ENCODE measurements at places on chromosomes 7 and 10.

DNA sequence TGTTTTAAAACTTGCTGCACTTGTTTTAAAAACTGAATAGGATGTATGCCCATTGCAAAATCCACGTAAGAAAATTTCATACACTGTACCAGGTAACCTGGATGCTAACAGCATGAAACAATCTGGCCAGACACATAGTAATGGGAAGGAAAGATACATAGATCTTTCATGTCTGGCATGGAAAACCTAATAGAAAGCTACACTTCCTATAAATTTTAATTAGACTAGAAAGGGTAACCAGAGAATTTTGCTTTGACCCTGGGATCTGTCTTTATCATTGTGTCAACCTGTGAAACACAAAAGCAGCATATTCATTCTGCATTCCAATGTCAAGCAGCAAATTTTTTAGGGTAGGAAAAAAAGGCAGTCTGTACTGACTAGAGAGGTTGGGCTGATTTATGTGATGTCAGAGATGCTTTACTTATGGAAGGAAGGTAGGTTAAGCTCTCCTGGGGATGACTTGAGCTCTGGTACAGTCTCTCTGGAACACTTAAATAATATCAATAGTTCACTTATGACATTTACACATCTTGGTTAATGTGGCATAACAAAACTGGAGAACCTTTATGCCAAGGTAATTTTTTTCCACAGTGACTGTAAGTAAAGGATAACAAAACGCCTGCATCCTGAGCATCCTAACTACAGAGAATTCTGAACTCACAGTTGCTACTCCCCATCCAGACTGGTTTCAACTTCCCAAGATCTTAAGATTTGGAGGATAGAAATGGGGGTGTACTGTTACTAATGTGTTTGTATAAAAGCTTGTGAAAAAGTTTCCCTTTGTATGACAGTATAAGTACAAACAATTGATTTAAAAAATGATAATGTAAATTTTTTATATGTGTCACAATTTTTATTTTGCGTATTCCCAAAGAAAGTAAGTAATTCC is 44.7 kb downstream of the DOCK4 start:
- no peak for DNase-seq

DNA sequence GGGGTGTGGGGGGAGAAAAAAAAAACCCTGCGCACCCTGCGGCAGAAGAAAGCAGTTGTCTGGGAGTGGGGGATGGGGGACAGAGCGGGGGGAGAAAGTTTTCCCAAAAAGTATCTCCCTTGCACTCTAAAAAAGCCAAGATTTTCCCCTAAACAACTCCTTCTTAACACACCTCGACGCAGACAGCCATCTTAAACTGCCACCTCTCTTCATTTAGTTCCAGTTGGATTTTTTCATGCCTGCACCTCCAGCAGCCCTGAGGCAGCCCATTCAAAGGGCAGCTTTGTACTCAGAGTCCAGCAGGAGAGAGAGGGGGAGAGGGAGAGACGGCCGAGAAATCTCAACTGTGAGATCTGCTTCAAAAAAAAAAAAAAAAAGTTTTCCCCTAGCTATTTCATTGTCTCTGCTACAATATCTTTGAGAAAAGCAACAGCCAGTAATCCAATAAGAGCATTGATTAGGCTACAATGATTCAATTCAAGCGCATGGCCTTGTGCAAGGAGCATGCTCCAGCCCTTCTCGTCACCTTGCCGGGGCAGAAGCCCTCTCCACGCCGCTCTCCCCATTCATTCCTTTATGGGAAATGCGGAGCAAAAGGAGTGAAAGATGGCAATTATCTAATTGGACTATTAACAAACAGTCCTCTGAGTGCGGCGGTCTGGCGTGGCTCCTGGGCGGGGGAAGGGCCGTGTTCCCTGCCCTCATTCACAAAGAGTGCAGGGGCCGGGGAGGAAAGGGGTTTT is 939 bp upstream of the VAX1 start:
- DNase-seq = no peak

DNA sequence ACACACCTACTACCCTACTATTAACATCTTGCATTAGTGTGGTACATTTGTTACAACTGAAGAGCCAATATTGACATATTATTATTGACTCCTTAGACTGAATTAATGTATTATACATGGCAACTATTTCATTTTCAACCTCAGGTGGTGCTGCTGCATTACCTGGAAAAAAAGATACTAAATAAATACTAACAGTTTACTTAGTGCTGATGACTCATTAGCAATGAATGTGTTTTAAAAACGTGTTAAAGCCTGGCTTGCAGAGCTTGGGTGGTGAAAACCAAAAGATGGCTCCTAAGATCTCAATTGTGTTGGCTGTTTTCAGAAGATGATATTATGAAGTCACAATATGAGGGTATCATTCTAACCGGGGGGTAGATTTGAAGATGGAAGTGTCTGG is 34.8 kb downstream of the CFAP43 start:
- no peak for DNase-seq

DNA sequence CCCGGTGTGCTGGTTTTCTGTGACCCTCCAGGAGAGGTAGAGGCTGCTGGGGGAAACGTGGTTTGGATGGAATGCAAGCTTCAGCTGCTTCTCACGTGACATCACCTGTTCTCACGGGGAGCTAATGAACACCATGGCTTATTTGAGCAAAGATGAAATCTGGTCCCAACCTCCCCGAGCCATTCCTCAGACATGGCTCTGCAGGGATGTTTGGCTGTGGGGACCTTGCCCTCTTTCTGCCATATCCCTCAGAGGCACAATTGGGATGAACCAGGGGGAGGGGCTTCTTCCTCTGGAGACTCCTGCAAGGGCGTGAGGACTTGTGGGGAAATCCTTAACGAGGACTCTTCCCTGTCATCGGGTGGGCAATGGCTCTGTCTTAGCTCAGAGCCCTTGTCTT is 236.8 kb downstream of the TCERG1L start:
- no peak for DNase-seq

DNA sequence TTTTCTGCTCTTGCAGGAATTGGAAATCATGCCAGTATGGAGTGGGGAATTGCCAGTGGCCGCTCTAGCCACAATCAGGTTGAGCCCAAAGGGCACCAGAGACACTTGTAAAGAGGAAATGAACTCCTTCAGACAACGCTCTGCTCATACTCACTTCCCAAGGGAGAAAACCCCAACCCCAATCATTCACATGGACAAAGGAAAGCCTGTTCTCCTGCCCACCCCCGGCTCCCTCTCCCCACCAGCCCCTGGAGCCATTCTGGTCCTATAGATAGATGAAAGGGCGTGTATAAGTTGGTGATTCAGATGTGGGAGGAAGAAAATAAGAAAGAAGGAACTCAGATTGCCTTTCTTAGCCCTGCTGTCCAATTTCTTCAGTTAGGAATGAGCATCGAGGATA is 57.4 kb downstream of the GFRA1 start:
- DNase-seq = no peak

GRCh38 chr7:140517546-140518369 is 38.5 kb upstream of the MKRN1 start:
- DNase-seq = peak; percentile 55

DNA sequence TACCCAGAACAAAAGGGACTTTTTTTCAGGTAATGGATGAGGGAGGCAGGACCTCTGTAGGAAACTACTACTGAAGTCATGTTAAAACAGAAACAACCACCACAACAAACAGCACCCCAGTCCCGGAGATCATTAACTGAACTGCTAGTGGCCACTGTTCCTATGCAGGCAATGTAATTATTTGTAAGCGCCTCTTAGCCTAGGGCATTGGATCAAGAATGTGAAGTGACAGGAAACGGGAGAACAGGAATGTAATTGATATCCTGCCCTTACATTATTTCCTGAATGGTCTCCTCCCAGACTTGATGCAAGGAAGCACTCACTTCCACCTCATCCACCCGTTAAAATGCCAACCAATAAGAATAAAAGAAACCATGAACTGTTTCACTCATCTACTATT is 16.7 kb upstream of the GAD2 start:
- no peak for DNase-seq

- no peak for DNase-seq
Observed at GRCh38 chr7:124912972-124913371, 16.7 kb downstream of the POT1 start.

DNA sequence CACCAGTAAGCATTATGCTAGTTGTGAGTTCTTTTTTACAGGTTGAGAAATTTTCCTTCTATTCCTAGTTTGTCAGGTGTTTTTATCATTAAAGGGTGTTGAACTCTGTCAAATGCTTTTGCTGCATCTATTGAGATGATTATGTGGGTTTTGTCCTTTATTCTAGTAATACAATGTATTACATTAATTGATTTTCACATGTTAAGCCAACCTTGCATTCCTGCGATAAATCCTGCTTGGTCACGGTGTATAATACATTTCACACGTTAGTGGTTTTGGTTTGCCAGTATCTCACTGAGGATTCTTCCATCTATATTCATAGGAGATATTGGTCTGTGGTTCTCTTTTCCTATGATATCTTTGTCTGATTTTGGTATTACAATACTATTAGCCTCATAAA is 136.0 kb downstream of the UBE2H start:
- DNase-seq = no peak

DNA sequence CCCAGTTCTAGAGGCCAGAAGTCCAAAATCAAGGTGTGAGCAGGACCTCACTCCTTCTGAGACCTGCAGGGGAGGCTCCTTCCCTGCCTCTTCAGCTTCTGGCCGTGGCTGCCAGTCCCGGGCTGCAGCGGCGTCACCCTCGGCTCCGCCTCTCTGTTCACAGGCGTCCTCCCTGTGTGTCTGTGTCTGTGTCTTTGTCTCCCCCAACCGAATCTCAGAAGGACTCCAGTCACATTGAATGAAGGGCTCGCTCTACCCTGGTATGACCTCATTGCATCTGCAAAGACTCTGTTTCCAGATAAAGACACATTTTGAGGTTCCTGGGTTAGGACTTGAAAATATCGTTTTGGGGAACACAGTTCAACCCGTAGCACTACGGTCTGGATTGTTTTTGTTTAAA is 33.1 kb upstream of the GALNT11 start:
- DNase-seq = peak; percentile 53

- no peak for DNase-seq
Observed at GRCh38 chr7:143439866-143440265, 3.4 kb upstream of the TAS2R60 start.

GRCh38 chr10:93254180-93254853 is 180.6 kb downstream of the CYP26A1 start:
- DNase-seq = no peak

DNA sequence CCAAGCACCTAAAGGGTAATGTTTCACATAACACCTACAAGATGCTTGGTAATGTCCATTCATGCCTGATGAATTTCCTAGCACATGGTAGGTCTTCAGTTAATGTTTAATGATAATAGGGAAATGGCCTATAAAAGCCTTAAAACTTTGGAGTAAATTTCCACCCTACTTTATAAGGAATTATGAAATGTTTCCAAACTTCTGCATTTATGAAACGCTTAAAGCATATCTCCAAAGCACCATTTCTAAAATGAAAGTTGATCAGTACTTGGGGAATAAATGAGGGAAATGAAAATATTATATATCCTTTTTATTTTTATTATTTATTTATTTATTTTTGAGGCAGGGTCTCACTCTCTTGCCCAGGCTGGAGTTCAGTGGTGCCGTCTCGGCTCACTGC is 51.8 kb downstream of the INPP5F start:
- no peak for DNase-seq

- no peak for DNase-seq
Observed at GRCh38 chr10:5971886-5972285, 5.5 kb downstream of the IL15RA start.

DNA sequence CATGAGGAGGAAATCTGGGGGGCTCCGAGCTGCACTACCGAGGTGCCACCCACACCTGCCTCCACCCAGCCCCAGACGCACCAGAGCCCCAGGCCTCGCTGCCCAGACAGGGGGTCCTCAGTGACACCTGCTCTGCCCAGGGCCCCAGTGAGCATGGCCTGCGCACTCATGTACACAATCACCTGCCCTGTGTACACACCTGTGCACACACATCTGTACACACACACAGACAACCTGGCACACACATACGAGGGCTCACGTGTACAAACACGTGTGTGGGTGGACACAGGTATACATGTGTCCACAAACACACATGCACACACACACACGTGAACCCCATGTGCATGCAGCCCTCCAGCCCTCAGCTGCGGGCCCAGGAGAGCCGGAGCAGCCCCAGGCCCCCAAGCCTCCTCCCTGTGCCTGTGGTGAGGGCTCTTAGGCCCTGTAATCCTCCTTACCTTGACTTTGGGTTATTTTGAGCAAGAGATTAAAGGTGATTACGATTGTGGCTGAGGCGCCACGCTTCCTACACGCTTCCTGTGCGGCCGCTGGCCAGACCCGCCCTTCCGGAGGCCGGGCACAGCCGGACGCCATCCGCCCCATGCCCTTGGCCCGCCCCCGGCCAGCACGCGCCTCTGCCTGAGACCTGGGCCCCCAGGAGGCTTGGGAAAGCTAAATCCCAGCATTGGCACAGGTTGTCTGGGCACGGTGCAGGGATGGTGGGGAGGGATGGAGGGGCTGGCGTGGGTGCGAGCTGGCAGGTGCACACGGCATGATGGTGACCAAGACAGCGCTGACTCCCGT is 71.9 kb downstream of the ELFN1 start:
- DNase-seq = peak; percentile 20

DNA sequence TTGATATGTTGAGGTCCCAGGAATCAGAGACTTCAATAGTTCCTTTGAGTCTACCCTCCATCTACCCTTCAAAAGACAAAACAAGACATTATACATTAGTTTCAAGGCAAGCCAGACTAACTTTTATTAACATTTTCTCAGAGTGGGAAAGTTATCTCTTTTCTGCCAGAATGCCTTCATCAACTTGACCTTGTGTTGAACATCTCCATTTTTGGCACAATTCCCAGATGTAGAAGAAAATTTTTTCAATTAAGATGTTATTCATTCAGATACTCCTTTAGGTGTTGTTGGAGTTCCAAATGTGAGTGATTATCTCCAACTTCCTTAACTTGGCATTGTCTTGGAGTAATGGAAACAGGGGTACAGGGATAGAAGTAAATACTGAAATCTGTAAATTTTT is 59.1 kb downstream of the NRF1 start:
- no peak for DNase-seq

DNA sequence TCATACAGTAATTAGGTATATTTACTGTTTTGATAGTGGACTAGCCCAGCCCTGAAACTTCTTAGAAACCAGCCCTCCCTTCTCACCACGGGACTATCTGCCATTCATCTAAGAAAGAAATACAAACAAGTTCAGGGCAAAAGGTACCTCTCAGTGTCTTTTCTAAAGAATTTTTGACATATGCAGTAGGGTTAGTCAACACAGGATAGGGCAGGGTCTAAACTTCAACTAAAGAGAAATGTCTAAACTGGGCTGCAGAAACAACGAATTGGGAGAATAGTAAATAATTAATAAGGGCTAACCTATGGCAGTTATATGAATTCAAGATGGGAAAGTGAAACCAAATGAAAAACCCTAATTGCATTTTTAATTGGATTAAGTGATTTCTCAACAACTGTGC is 496.6 kb downstream of the INHBA start:
- no peak for DNase-seq

All from CD4-positive, alpha-beta T cell treated with Interferon gamma for 1 hour (primary cell).